ENCODE measurements at places on chromosomes 1 and 21. TPM values are rescaled to one million over a fixed set of nuclear protein-coding genes. Genes with fewer than 3 reads are reported as not detected.

MYBPH gene
- total RNA-seq: not detected

CASQ2 gene
- not detected for total RNA-seq

CCDC27 gene
- total RNA-seq: not detected

DNA sequence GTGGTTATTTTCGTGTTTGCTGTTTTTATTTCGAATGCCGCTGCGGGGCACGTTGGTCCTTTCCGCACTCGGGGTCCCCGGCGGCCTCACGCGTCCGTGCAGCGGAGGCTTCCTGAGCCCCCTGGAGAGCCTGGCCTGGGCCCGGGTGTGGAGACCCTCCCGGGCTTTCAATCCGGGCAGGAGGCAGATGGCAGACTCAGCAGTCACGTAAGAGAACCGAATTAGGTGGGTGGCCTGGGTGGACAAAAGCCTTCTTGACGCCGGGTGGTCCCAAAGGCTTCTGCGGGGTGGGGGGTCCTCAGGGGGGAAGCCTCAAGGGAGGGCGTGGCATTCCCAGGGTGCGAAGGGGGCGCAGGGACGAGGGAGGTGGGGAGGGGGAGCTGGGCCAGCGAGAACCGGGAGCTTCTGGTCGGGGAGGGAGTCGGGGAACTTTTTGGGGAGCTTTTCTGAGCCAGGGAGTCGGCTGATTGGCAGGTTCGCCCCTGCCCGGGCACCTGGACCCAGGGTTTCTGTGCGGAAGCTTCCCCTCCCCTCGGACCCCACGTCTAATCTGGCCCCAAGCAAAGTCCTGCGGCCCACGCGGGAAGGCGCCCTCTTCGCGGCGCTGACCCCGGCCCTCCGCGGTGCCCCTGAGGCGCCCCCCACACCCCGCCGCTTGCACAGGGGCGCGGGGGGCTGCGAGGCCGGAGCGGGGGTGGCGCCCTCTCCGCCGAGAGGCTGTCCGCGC is 1.3 kb upstream of the HES4 start:
- H3K27me3 ChIP-seq: peaks cover 47% of the 10 kb centered on the region
- no peak for DNase-seq
- peaks cover 32% of the 10 kb centered on the region for H3K4me1 ChIP-seq
- H3K36me3 ChIP-seq: no peaks in the 10 kb centered on the region

DNA sequence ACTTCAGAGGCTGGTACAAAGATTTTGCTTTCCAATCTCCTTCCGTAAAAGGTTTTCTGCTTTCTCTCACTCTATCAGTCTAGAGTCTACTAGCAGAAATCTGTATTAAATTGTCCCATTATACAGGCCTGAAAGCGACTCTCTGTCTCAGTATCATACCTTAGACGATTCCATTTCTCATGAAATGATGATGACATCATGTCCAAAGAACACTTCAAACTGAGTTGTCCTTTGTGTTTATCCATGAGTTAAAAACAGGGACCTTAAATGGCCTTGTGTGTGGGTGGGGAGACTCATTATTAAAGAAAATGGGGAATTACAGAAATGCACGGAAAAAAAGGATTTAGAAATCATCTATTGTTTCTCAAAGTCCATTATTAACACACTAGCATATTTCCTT is 21.0 kb upstream of the SLC44A3 start:
- H3K36me3 ChIP-seq: no peaks in the 10 kb centered on the region
- no peak for DNase-seq
- no peaks in the 10 kb centered on the region for H3K4me1 ChIP-seq
- no peaks in the 10 kb centered on the region for H3K27me3 ChIP-seq
- H3K27ac ChIP-seq: no peak overlapping the region

- H3K36me3 ChIP-seq: no peaks in the 10 kb centered on the region
- no peaks in the 10 kb centered on the region for H3K27me3 ChIP-seq
- no peak for DNase-seq
Measured at GRCh38 chr1:235287208-235287882, 40.6 kb downstream of the ARID4B start.

Data from CD4-positive, alpha-beta memory T cell (primary cell).